ENCODE measurements at places on chromosomes 7 and 10.
A peak's percentile ranks its signal among the peaks of the same experiment; 100 is the strongest.

DNA sequence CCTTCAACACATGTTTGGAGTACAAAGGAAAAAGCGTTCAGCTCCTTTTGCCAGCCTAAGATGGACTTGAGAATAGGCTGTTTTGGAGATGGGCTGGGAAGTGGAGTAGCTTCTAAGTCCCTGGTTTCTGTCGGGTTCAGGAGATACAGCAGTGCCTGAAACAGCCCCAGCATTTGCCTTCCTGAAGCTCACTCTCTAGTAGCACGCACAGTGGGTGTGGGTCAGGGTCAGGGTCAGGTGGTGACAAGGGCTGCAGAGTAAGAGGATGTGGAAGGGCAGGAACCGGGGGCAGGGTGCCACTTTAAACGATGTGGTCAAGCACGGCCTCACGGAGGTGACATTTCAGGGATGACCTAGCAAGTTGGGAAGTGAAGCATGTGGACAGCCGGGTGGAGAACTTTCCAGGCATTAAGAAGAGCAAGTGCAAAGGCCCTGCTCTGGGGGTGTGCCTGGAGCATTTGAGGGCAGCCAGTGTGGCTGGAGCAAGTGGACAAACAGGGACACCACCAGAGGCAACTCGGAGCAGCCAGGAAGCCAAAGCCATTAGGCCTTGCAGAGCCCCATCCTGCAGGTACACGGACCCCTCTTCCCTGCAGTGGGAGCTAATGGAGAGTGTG is 382.2 kb upstream of the ZMIZ1 start:
- no peak for DNase-seq

DNA sequence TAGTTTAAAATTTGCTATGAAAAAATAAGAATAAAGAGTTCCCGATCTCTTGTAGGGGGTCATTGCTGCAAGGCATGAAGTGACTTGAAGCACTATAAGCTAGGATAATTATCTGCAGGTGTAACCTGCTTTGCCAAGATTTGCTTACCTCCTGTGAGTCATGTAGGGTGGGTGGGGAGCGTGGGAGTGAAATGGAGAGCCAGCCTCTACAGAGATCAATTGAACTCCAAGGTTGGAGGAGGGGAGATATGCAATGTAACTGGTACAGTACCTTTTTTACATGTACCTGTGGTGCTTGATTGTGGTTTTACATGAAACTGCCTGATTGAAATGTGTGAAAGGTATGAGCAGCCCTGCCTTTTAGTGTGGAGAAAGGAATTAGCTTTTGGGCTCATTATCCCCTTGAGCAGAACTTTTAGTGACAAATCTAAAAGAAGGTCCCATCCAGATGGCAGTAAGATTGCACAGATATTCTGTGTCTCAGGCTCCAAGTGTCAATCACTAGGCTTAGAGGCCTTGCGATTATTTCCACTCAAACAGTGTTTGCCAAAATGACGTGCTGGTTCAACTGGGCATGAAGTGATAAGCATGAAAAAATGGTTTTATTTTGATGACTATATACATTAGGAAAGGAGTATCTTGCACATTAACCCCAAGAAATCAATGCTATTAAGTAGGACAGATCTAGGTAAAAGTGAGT is 138.6 kb upstream of the GRB10 start:
- no peak for DNase-seq

DNA sequence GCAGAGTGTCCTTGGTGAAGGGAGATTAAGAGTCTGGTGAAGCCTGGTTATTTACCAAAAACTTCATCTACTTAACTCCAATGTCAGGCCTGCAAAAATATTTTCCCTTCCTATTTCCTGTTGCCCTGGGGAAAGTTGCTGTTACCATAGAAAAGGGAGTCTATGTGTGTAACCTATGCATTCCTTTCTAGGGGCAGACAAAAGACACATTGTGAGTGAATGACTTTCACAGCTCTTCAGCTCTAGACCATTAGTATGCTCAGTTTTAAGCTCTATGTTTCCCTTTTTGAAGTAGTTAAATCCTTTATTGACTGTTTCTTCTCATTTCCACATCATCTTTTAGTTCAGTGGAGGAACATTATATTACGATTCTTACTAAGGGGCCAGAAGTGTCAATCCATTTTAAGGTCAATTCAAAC is 45.6 kb upstream of the SGCE start:
- DNase-seq: no peak

GRCh38 chr10:131943021-131943814 is 38.5 kb downstream of the BNIP3 start:
- DNase-seq: no peak

GRCh38 chr10:128158021-128158795 is 32.0 kb upstream of the MKI67 start:
- no peak for DNase-seq

- no peak for DNase-seq
Observed at GRCh38 chr7:35695473-35695850, 527 bp upstream of the HERPUD2 start.

- DNase-seq: no peak
Observed at GRCh38 chr10:112613620-112614019, 166.6 kb downstream of the VTI1A start.

DNA sequence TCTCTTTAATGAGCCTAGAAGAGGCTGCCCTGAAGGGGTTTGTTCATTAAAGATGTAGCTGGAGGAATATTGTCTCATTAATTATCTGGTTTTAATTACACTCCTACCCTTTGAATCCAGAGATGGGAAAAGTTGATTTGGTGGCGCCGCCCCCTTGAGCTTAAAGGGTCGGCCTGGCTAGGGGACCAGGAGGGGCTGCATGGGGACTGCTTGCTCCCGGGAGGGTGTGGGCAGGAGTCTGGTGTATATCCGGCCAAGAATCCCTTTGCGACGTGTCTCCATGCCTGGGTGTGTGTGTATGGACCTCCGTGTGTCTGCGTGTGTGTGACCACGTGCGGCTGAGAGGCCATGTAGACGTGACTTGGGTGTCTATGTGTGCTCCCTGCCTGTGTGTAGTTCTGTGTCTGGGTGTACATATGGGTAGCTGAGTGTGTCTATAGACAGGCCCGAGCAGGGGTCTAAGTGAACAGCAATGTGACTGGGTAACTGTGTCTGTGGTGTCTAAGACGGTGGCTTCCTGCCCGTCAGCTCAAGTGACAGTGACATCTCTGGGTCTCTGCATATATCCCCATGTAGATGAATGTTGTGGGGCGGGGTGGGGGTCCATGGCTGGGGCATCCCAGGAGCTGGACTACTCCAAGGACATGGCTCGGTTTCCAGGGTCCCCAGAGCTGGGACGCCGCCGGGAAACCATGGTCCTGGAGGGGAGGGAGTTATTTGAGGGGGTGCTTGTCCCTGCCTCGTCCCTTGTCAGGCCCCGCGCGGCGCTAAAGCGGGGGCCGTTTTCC is 10.7 kb downstream of the LBX1 start:
- DNase-seq: no peak

- DNase-seq: peak; percentile 53
Observed at GRCh38 chr7:140230516-140230860, 53.7 kb upstream of the KDM7A start.

GRCh38 chr10:115969591-115969990 is 303.4 kb downstream of the GFRA1 start:
- DNase-seq: no peak

- no peak for DNase-seq
Observed at GRCh38 chr10:49837685-49838084, 75.6 kb upstream of the OGDHL start.

DNA sequence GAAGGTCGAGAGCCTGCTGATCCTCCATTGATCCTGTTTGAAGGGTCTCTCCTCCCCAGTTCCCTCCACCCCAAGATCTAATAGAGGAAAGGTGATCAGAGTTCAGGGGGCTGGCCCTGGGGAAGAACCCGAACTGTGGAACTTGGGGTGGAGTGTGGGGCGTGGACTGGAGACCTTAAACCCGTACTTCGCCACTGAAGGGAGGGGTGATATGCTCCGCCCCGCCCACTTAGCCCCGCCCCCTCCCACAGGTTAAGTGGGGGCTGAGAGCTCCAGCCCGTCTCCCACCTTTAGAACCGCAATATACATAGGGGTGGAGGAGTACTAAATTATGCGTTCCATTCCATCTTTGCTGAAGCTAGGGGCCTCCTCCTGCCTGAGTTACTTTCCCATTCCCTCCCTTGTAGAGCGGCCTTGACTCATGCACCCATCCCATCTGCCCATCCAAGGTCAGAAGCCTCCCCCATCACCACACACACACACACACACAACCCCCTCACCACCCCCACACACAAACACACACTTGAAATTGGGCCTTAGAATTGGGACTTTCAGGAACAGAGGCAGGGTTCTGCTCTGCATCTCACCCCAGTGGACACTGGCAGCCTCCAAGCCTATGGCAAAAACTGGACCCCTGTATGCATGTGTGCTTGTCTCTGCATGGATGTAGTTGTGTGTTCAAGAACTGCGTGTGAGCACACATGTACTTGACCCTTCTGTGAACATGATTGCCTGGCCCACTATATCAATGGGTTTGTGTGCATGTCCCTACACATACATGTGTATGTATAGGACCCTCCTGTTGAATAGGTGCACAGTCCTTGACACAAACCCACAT is 991 bp downstream of the SEMA4G start:
- no peak for DNase-seq

GRCh38 chr7:94921911-94922310 is 14.5 kb downstream of the PPP1R9A start:
- DNase-seq: no peak

- DNase-seq: no peak
Observed at GRCh38 chr10:89337484-89337883, 9.7 kb downstream of the IFIT3 start.

GRCh38 chr10:53548664-53549063 is 776.1 kb upstream of the MBL2 start:
- no peak for DNase-seq

- no peak for DNase-seq
Observed at GRCh38 chr7:135328053-135328452, 94.4 kb downstream of the STRA8 start.

DNA sequence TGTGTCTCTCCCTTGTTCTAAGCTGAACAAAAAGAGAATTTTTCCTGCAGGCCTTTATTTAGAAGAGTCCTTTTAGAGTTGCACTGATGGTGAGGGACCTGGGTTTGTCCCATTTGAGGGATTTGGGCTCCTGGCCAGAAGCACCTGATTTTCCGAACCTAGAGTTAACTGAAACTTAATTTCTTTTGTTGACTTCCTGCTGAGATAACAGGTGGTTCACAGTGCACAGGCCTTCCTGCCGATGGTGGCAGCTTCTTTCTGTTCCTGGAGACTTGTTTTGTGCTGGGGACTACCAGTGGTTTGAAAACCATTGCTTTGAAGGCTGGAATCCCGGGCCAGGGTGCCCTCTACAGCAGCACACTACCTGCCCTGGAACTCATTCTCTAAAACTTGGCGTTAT is 99.2 kb downstream of the SUGCT start:
- DNase-seq: no peak
